NCI-H1417 (cell line): ENCODE measurements at places on chromosomes 1 and 21.
A peak's percentile ranks its signal among the peaks of the same experiment; 100 is the strongest.

DNA sequence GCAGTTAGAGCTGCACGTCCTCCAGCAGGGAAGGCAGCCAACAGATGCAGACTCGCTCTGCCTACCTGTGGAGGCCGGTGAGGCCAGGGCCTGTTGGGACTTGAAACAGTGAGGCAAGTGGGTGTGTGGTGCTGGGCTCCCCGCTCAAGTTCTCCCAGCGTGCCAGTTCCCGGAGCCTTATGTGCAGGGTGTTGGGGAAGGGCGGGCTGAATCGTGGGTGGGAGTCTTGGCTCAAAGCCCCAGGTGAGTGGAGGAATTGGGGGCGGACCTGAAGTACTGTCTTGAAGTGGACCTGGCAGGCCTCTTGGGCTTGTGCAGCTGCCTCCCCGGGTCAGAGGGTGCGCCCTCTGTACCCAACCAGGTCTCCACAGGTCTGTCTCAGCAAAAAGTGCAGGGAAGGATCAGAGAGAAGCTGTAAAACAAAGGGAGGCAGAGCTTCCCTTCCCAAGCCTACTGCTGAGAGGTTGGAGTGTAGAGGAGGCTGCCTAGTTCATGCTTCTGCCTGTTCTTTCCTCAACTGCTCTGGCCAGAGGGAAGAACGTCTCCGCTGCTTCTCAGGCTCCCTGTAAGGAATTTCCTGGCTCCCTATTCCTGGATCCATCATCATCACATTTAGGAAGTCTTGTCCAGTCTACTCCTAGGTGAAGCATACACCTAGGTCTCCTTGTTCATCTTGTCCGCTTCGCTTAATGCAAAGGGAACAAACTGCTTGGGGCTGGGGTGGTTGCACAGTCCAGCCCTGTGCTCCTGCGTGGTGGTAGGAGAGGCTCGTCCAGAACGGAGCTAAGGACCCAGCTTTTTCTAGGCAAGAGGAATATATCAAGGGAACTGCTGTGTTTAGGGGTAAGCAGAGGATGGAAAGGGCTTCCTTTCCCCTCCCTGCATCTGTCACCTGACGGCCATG lies 14.9 kb downstream of the UTP11 start:
- no peak for DNase-seq

DNA sequence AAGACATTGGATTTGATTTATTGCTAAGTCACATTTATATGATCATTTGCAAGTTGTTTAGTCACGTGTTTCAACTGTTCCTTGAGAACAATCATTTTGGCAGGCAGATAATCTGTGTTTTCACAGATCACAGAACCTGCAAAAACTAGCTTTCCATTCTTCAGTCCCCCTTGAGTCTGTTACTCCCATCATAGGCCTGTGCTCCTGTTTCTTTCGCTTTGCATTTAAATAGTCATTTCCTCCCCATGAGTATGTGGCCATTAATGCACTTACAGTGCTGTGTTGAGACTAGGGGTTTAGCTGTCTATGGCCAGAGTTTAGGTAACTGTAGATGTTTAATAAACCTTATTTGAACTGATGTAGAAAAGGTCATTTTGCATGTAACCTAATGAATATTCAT lies 214.5 kb downstream of the PATJ start:
- no peak for DNase-seq

GRCh38 chr1:200143347-200143746 lies 115.8 kb downstream of the NR5A2 start:
- DNase-seq: no peak

DNA sequence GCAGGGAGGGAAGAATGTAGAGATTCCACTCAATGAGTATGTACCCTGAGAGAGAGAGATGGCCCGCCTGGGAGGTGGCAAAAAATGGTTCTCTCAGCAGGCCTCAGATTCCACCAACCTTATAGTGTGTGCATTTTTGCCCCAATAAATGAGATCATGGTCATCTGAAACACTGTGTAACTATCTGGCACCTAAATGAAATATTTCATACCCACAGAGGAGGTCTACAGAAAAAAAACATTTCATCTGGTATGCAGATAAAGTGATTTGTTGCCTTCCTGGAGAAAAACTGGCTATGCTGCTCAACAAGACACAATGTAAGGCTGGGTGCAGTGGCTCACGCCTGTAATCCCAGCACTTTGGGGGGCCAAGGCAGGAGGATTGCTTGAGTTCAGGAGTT lies 4.9 kb downstream of the TMCO2 start:
- no peak for DNase-seq

GRCh38 chr1:2208309-2209239 lies 14.0 kb upstream of the FAAP20 start:
- DNase-seq: no peak

GRCh38 chr1:39148942-39149341 lies 55.6 kb upstream of the MACF1 start:
- DNase-seq: peak; percentile 63
